ENCODE measurements at places on chromosomes 16 and 17.
A peak's percentile ranks its signal among the peaks of the same experiment; 100 is the strongest.

GRCh38 chr16:78770353-78771091 lies 671.1 kb downstream of the WWOX start:
- peak; percentile 23 for DNase-seq

- peak; percentile 81 for DNase-seq
These were observed 964 bp upstream of the FAAP100 start for GRCh38 chr17:81553018-81553615.

GRCh38 chr17:66436631-66437030 lies 134.2 kb downstream of the PRKCA start:
- DNase-seq = no peak

- DNase-seq = peak; percentile 27
These were observed 4.2 kb downstream of the CDRT4 start for GRCh38 chr17:15462976-15463772.

GRCh38 chr16:66091471-66091891 lies 275.0 kb upstream of the CDH5 start:
- no peak for DNase-seq

DNA sequence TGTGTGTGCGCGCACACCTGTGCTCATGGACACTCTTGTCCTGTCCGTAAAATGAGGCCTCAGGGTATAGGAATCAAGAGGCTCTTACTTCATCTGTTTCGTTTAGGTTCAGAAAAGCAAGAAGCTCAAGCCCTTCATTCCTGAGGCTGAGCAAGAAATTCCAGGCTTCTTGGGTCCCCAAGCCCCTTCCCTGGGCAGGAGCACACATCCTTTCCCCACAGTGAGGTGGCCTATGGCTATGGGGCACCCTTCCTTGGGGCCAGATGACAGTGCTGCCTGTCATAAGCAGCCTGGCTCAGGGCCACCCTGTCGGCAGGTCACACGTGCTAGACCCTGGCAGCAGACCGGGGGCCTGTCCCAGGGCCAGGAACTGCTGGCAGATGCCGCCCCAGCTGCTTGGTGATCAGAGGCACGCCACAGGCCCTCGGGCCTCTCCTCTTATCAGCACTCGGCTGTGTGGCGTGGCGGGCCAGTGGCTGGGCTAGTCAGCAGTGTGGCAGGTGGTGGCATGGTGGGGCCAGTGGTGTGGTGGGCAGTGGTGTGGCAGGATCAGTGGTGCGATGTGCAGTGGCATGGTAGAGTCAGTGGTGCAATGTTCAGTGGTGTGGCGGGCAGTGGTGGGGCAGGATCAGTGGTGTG lies 50.2 kb downstream of the NKD1 start:
- no peak for DNase-seq

DNA sequence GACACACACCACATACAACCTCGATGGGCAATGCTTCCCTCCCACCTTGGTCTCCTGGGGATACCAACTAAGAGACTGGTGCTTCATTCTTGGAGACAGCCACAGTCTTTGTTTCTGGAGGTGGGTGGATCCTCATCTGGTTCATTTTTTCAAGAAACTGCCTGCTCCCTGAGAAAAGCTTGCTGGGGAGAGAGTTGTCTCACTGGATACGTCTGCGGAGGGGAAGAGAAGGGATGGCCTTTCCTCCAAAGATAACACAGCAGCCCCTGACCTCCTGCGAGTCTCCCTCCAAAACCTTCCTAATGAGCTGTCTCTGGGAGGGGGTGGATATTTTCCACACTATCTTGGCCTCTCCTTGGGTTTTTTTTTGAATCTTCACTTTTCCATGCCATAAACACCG lies 221.2 kb downstream of the SOX9 start:
- no peak for DNase-seq

- DNase-seq = no peak
These were observed 112.1 kb downstream of the ADAMTS18 start for GRCh38 chr16:77322757-77323156.

- no peak for DNase-seq
These were observed 10.2 kb downstream of the CNTNAP1 start for GRCh38 chr17:42692489-42692888.

DNA sequence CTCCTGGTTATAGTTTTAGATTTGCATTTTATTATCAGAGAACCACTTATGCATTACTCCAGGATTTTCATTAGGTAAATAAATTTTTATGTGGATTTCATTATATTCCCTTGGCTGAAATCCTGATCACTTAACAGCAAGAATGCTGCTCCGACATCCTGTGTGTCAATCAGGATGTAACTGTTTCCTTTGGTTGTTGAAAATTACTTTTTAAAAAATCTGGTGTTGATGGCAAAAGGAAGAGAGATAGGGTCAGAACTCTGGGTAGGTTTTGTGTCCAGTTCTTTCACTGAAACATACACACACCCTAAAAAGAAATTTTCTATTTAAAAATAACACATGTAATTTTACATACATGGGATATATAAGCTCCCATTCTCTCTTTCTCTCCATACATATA lies 30.9 kb downstream of the ZNF423 start:
- no peak for DNase-seq

DNA sequence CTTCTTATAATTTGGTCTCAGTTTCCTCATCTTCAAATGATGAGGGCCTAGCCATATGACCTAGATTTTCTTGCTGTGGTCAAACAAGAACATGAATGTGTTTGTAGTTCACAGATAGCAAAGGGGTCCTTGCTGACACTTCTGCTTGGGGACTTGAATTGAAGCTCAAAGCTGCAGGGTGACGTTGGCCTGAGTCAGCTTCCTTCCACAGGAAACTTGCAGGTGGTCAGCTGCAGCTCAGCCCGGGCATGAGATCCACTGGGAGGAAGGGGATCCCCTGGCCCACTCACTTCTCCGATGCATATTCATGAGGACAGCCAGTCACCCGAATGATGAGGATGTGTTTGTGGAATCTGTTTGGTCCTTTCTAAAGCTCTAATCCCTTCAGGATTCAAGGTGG lies 42.6 kb upstream of the AXIN2 start:
- DNase-seq = no peak

DNA sequence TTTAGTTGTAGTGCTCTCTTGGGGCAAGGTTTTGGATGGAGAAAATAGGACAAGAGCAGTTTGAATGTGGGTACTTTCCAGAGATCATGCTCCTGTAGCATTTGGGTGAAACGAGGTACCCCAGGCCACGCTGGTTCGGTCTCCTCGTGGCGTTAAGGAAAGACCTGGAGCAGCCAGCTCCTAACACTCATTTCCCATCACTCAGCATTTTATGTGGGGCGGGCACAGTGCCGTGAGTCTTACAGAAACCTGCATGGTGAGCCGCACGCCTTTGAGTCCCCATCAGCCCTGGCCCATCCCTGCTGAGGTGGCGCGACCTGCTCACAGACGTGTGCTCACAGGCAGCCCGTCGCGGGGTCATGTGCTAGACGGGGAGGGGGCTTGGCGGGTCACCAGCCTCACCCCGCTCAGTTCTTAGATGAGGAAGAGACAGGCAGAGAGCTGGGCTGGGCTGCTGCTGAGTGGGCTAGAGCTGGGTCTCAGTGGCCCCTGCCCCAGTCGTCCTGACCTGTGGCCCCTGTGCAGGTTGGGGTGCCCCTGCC lies 37.3 kb downstream of the TBCD start:
- no peak for DNase-seq

DNA sequence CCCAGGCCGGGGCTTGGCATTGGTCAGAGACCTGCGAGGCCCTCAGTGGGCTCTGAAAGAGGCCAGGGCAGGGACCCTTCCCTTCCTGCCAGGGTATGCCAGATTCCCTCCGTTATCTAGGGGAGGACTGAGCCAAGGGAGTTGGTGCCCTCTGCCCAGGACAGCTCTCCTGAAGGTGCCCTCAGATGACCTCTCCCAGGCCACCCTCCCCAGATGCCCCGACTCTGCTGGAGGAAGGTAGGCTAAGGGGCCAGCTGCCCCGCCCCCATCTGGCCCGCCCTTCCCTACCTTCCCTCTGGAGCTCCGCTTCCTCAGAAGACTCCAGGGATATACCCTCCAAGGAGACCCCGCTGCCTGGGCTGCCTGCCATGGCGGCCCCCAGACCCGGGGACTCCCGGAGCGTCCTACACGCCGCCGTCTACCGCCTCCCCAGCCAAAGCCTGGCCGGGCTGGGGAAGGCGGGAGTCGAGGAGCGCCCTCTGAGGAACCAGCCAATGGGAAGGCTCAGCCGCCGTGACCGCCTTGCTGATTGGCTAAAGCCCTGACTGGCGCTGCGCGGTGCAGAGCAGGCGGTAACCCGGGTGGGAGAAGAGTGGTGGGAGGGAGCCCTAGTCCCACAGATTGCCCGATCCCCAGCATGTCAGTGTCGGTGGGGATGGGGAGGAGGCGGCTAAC lies 7.0 kb downstream of the MPP2 start:
- peak; percentile 97 for DNase-seq

DNA sequence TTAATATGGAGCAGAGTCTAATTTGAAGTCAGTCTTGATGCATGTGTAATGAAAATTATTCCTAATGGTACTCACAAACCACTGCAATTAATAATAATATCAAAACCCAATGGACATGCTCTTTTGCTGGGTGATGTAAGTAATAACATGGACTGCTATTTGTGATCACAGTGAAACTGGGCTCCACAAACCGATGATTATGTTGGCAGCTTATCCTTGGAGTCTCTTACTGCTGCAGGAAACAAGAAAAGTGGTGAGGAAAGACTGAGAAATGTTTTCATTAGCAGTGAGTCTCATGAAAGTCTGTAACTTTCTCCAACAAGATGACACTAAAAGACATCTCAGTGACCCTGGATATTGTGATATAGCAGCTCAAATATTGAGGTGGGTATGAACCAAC lies 45.2 kb downstream of the TMEM100 start:
- no peak for DNase-seq

DNA sequence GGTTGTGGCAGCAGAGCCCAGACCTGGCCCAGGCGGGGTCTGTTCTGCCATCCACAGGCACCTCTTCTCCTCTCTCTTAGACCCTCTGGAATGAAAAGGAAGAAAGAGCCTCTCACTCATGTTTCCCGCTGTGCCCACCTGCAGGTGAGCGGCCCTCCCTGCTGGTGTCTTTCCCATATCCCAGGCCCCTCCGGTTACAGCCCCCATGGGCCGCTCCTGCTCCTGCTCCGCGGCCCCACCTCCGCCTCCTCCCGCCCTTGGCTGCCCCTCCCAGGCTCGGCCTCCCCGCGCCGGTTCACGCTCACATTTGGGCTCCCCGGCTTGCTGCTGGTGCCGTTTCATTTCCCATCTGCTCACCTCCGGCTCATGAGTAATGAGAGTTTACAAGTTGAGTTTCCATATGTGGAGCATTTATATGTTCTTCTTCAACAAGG lies 98.7 kb upstream of the SDK2 start:
- no peak for DNase-seq

- DNase-seq = no peak
These were observed 82.8 kb upstream of the ZNF750 start for GRCh38 chr17:82922646-82923045.

- no peak for DNase-seq
These were observed 19.1 kb downstream of the WIPI1 start for GRCh38 chr17:68437979-68438822.

DNA sequence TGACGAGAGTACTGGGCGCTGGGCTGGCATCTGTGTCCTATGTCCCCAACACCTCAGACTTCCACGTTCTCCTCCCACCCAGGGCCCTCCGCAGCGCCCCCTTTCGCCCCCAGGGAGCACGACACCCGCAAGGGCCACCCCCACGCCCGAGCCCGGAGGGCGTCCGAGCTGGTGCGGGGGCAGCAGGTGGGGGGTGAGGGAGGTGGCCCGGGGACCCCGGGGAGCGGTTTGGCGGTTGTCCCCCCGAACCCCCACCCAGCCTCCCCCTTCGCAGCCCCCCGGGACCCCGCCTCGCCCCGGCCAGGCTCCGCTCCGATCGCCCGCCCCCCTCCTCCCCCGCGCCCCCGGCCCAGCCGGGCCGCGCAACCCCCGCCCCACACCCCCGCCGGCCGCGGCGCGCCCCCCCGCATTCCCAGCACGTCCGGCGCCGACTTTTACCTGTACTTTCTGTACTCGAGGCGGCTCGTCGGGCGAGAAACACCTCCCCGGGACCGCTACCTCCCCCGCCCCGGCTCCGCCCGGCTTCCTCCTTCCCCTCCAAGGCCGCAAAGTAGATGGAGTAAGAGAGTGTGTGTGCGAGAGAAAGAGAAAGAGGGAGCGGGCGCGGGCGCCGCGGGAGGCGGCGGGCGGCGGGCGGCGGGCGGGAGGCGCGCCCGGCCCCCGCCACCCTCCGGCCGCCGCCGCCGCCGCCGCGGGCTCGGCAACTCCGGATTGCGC lies 901 bp downstream of the CDYL2 start:
- DNase-seq = peak; percentile 8

DNA sequence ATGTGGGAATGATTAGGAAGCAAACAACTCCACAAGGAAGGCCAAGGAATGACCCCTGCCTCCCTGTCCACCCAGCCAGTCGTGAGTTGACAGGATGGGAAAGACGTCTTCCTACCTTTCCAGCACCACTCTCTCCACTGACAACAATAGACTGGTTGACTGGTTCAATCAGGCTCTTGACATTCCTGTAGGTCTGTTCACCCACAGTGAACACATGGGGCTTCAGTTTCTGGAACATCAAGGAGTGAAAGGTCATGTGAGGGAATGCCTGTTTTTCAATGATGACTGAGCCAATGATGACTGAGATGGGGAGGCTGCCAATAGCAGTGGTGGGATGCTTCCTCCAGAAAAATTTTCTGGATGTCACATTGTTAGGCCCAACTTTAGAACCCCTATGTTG lies 9.6 kb downstream of the MYO19 start:
- DNase-seq = no peak

GRCh38 chr17:77436058-77436442 lies 295.3 kb downstream of the SEC14L1 start:
- DNase-seq = no peak

- no peak for DNase-seq
These were observed 13.0 kb downstream of the CBX4 start for GRCh38 chr17:79826204-79826680.
